AG20443 (cell line): ENCODE measurements at places on chromosomes 11 and 22.

DNA sequence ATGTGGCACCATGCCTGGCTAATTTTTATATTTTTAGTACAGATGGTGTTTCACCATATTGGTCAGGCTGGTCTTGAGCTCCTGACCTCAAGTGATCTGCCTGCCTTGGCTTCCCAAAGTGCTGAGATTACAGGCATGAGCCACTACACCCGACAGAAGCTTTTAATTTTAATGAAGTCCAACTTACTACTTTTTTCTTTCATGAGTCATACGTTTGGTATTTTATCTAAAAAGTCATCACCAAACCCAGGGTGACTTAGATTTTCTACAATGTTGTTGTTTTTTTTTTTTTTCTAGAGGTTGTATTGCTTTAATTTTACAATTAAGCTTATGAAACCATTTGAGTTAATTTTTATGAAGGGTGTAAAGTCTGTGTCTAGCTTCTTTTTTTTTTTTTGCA is 34.9 kb downstream of the JRKL start:
- peak; percentile 22 for DNase-seq

- DNase-seq, result no peak
These were observed 24.9 kb downstream of the CLPB start for GRCh38 chr11:72409458-72409857.

DNA sequence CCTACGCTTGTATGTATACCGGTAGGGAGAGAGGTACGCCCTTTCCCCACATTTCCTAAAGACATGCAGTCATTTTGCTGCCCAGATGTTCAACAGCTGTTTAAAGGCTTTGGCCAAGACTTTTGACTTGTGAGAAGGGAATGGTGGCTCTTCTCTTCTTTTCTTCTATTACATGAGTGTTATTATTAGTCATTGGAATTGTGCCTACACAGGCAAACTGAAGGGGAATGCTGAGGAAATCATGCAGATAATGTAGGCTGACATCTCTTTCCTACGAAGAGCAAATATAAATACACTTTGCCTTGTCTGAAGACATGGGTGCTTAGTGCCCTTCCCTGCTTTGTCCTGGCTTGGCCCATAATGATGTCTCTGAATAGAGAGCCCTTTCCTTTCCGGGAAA is 194.3 kb upstream of the NARS2 start:
- DNase-seq, result no peak

- peak; percentile 69 for DNase-seq
These were observed 1.6 kb downstream of the C1QTNF6 start for GRCh38 chr22:37186228-37186996.

DNA sequence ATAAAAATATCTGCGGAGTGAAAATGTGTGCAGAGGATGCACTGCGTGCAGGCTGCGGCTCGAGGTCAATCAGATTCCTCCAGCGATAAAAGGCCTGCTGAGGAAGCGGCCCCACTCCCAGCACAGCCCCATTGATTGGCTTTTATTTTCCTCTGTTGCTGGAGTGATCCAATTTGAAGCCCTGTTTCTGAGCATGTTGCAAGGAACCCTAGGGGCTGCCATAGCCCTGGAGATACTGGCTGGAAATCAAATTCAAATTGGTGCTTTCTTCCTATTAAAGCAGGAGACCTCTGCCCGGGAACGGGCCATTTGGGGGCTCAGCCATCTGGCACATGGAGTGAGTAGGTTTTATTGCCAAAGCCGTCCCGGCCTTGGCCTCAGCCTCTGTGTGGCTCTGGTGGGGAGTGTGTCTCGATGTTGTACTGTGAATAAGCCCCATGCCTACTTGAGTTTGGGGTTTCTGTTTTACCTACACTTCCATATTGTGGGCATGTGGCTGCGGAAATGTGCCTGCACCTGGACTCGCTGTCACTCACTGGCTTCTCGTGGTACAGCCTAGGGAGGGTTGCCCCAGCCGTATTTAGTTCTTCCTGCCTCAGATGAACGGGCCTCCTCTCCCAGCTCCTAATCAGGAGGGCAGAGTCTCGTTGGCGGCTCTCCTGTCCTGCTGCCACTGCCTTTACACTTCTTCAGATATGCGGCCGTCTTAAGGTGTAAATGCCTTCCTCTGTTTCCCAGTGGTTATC is 25.6 kb downstream of the PARVB start:
- no peak for DNase-seq

DNA sequence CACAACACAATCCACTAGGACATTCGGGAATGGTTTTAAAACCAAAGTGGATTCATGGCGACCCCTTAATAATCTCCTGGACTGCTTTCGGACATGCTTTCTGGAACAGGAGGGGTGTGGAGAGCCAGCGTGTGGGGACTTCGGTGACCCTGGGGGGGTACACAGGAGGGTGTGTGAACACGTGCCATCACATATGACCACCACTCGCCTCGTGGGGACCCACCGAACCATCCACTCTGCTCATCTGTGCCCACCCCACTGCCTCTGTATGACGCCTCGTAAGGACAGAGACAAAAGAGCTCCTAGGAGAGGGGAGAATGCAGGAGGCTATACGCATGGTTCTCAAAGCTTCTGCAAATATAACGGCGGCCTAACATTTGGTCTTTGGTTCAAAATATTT is 8.9 kb downstream of the LTO1 start:
- DNase-seq, result no peak

DNA sequence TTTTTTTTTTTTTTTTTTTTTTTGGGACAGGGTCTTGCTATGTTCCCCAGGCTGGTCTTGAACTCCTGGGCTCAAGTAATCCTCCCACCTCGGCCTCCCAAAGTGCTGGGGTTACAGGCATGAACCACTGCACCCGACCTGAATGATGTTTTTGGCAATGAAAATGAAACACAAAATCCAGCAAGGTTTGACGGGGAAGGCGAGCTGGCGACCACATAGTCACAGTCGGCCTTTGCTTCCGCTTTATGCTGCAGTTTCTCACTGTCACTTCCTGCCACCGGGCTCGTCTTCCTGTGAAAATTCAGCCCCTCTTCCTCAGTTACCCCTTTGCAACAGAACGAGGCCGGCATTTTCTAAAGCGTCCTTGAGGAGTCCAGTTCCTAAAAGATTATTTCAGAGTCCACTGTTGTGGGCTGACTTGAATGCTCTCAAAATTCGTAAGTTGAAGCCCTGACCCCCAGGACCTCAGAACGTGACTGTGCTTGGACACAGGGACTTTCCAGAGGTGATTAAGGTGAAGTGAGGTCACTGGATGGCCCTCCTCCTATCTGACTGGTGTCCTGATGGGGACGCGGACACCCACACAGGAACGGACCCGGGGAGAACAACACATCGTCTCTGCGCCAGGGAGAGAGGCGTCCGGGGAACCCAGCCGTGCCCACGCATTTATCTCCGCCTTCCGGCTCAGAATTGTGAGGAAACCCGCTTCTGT is 2.9 kb upstream of the BID start:
- no peak for DNase-seq

- DNase-seq, result no peak
These were observed 7.9 kb downstream of the INPPL1 start for GRCh38 chr11:72232260-72233055.

DNA sequence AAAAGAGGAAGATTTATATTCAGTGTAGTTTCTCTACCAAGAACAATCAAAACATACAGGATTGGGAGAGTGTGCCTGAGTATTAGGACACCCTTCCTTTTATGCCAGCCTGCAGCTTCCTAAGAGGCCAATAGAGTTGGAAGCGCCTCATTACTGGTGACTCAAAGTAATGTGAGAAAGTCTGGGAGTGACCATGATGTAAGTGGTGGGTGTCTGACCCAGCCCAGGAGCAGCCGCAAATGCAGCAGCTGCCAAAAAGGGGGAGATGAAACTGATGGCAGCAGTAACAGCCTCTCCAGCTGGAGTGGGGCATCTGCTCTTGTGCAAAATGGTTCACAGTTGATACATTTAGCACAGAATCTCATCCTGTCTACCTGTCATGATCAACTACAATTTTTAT is 62.0 kb downstream of the ZNF280B start:
- no peak for DNase-seq

DNA sequence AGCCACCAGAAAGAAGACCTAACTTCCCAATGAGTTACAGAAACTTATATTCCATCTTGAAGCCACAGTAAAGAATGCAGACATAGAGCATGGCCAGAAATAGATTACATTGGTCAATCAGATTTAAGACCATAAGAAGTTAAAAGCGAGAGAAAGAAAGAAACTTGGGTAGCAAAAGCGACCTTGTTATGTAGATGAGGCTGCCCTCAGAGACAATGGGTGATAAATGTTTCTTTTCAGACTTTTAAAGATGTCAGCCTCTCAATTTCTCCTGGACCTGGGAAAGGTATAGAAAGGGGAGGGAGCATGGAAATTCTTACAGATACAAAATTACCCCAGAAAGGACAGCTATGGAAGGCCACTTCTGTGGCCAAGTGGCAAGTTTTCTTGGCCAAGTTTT is 732.6 kb upstream of the LUZP2 start:
- DNase-seq, result no peak

DNA sequence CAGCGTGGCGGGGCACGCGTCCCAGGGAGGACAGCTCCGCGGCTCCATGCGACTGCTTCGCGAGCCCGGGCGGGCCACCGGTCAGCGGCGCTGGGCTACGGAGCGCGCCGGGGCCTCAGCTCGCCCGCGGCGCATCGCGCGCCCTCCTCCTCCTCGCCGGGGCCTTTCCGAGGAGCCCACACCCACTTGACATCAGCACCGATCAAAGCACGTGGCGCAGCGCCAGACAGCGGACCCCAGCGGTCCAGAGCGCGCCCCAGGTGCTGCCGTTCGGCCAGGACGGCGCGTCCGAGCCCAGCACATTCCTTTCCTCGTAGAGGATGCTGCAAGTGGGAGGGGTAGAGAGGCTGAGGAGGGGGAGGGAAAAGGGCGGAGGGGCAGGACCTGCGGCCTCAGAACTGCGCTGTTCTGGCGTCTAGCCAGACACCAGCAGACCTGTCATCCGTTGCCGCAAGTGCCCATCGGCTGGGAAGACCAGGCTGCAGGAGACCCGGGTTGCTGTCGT is 88.6 kb downstream of the PLEKHA7 start:
- peak; percentile 88 for DNase-seq

DNA sequence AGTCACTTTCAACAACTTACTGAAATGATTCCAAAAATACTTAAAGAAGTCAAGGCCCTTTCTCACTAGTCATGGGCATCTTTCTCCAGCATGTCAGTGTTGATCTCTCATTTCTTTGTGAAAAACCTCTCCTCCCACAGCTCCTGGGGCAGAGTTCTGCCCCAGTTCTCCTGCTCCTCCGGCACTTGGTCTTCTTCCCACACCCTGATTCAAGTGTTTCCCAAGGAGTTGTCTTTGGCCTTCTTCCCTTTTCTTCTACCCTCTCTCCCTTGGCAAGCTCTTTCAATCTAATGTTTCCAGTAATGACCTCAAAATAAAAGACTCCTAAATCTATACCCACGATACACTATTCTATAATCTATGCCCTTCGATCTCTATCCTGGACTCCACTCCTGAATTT is 42.1 kb upstream of the CCDC34 start:
- no peak for DNase-seq

DNA sequence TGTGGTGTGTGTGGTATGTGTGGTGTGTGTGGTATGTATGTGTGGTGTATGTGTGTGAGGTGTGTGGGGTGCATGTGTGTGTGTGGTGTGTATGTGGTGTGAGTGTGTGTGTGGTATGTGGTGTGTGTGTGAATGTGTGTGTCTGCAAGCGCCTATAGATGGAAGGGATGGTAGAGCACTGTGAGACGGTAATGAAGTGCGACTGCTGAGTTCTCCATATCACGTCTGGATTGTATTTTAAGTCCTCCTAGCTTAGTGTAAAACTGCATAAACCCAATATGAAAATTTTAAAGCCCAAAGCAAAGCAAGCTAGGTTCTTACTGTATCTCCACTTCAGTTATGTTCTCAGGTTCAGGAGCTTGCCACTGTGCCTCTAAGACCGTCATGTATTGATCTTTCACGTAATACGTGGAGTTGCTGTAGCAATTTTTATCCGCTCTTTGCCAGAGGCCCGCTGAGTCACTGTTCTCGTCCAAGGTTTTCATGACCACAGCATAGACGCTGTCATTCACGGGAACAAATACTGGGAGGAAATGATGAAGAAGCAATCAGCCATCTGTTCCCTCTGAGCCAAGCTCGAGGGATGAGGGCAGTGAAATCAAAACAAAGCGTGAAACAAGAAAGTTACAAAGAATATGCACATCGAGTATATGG is 5.5 kb downstream of the PLET1 start:
- DNase-seq, result peak; percentile 62

DNA sequence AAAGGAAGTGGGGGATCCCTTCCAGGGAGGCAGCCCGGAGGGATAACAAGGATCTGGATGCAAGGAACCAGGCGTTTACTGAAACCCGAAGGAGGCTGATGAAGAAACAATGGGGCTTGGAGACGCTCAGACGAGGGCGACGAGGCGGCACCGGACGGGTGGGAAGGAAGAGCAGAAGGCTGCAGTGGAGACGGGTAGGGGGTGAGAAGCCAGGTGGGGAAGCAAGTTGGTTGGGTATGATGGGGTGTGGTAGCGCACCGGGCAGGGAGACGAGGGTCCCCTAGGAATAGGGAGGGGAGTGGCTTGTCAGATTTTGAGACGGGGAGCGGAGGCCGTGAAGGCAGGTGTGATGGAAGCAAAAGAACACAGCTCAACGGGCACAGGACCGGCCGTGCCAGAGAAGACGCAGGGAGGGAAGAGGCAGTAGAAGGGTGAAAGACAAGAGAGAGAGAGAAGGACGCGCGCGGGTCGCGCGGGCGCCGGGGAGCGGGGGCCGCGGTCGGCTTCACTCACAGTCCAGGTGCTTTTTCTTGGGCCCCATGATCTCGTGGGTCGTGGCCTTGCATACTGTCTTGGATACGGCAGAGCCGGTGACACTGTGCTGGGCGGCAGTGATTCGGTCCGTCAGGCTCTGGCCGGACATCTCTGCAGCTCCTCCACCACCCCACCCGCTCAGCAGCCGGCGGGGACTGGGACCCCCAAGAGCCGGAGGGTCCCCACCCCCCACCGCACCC is 579 bp downstream of the PICALM start:
- DNase-seq, result peak; percentile 21

DNA sequence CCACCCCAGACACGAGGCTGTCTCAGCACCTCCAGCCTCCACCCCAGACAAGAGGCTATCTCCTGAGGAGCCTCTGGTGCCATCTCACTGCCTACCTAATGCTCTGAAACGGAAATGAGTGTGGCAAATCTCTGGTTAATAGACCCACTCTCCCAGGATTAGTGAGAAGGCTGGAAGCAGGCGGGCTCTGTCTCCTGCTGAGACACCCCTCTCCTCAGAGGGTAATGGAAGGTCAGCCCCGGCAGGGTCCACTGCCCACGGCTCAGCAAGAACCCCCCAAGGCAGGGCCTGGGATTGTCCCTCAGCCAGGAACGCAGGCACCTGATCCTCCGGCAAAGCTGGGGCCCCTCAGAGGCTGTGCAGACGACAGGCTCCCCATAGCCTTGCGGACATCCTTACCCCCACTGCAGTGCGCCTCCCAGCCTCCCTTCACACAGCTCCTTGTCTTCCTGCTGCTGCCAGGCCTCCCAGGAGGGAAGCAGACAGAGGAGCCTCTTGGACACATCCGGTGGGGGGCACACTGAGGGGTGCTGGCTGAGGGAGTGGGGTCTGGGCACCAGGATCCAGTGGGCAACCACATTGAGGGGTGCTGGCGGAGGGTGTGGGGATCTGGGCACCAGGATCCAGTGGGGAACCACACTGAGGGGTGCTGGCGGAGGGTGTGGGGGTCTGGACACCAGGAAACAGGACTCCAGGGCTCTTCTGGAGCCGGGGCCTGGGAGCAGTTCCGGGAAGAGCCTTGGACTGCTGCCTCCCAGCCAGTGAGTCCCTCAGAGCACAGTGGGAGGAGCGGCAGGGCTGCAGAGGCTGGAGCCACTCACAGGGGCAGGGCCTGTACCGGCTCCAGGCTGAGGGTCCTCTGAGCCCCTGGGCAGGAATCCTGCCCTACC is 13.1 kb downstream of the CHID1 start:
- no peak for DNase-seq

- no peak for DNase-seq
These were observed 152.9 kb downstream of the CACNA1I start for GRCh38 chr22:39723463-39723862.
